Natural killer cell (primary cell): ENCODE measurements at places on chromosomes 7 and 10.

GRCh38 chr7:5333121-5334045 lies 50.6 kb downstream of the SLC29A4 start:
- no peak for DNase-seq

- DNase-seq, result no peak
Observed at GRCh38 chr7:37311355-37311754, 137.3 kb downstream of the ELMO1 start.

- no peak for DNase-seq
Observed at GRCh38 chr7:120554960-120555571, 282.1 kb downstream of the KCND2 start.

- no peak for DNase-seq
Observed at GRCh38 chr7:28939367-28939766, 18.8 kb downstream of the TRIL start.

DNA sequence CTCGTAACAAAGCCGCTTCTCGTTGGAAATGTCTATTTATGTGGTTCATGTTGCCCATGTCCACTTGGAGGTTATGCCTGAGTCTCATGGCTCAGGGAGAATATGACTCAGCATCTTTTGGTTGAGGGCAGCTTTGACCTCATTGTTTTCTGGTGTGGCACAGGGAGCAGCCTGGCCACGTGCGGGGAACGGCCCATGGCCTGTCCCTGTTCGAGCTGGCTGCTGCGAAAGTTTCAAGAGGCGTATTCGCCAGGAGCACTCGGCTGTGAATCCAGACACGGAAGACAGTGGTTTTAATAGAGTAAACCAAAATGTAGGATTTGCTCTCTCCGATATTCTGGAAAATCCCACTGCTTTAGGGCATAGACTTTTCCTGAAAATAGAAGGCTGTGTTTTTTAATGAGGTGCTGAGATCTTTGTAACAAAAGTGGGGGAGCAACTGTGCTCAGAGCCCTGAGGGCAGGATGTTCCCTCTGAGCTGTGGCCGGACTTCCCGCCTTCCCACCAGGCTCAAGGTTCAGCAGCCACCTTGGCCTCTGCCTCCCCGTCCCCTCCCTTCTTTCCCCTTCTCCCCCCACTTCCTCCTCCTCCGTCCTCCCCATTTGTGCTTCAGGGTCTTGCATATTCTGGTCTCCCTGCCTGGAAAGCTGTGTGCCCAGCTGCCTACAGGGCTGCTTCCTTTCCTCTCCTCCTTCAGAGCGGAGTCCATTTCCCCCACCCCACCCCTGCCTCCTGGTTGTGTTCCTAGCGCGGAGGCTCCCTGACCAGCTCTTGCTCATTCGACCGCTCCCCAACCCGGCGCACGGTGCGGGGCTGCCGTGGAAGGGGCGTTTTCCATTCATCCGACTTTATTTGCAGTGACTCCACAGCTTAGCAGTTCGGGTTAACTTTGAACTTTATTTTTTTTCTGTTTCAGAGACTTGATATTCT lies 642.0 kb downstream of the SDK1 start:
- no peak for DNase-seq

- no peak for DNase-seq
Observed at GRCh38 chr10:90872648-90873020, 860 bp downstream of the RPP30 start.

GRCh38 chr7:148204639-148205304 lies 385.8 kb upstream of the C7orf33 start:
- DNase-seq, result no peak

DNA sequence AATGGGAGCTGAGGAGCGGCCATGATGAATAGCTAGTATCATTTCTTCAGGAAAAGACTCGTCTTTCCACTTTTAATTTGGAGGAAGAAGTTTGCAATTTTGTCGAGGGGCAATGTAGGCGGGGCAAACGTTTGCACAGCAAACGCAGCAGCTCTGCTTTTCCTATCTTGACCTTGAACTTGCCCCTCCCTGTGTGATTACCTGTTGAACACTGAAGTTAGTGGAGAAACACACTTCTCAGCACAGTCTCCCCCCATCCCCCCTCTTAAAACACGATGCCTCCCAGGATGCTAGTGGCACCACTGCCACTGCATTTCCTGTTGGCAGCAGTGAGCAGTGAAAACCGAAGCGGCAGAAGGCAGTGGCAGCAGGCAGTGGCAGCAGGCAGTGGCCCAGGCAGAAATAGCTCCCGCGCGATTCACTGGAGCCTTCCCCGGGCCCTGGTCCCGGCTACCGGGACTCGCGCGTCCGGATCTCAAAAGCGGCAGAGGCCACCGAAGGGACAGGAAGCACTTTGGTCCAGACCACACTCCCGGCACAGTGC lies at the start of gene EPDR1:
Gene EPDR1, plus strand, starts transcription at position 336 of the 544 bp plus-strand sequence. CDS start 300 bp downstream, outside the sequence.
- peak; percentile 57 for DNase-seq

GRCh38 chr7:151539088-151539671 lies 19.5 kb upstream of the RHEB start:
- DNase-seq, result no peak

- DNase-seq, result peak; percentile 21
Observed at GRCh38 chr7:6446838-6447580, 745 bp downstream of the DAGLB start.

GRCh38 chr10:113762083-113762482 lies 10.6 kb downstream of the PLEKHS1 start:
- DNase-seq, result no peak

DNA sequence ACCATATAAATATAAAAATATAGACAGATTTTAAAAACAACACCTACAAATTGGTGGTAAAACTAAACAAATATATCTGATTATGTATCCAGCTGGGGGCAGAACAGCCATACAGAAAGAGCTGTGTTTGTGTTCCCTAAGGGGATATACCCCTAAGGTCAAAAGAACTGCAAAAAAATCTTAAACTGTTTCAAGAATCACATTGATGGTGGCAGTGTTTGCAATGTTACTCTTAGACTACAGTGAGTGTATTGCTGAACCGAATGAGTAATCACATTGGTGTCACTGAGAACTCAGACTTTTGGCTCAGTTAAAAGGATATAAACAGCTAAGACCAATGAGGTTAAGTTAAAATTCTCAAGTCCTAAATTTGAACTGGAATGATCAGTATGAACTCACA lies 27.1 kb upstream of the PTPRN2 start:
- no peak for DNase-seq

- DNase-seq, result no peak
Observed at GRCh38 chr10:127524229-127524628, 24.9 kb upstream of the NPS start.

- DNase-seq, result no peak
Observed at GRCh38 chr10:71492872-71493271, 96.2 kb downstream of the CDH23 start.

DNA sequence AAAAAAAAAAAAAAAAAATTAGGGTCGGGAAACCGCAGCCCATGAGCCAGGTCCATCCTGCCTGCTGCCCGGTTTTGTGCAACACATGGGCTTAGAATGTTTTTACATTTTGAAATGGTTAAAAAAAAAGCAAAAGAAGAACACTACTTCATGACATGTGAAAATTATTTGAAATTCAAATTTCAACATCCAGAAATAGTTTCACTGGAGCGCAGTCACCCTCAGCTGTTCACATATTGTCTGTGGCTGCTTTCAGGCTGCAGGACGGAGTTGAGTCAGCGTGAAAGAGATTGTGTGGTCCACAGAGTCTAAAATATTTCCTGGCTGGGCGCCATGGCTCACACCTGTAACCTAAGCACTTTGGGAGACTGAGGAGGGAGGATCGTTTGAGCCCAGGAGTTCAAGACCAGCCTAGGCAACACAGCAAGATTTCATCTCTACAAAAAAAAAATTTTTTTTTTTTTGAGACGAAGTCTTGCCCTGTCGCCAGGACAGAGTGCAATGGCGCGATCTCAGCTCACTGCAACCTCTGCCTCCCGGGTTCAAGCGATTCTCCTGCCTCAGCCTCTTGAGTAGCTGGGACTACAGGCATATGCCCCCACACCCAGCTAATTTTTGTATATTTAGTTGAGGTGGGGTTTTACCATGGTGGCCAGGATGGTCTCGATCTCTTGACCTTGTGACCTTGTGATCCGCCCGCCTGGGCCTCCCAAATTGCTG lies 63.9 kb upstream of the ECHDC3 start:
- DNase-seq, result no peak

DNA sequence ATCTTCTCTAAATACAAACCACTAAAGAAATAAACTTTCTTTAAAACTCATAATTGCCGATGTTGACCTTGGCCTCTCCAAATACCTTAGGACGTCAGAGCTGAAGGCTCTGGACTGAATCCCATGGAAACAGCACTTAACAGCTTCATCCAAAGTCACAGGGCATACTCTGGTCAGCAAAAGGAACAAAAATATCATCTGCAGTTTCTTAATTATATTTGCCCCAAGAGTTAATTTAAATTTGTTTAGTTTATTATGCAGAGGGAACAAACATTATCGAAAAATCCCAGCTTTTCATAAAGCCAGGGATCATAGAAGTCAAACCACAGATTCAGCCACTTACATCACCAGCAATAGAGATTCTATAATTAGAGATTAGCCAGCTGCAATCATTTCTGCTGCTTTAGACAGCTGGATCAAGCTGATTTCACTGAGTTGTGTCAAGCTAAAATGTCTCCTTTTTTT lies 20.5 kb upstream of the FAM13C start:
- DNase-seq, result no peak

DNA sequence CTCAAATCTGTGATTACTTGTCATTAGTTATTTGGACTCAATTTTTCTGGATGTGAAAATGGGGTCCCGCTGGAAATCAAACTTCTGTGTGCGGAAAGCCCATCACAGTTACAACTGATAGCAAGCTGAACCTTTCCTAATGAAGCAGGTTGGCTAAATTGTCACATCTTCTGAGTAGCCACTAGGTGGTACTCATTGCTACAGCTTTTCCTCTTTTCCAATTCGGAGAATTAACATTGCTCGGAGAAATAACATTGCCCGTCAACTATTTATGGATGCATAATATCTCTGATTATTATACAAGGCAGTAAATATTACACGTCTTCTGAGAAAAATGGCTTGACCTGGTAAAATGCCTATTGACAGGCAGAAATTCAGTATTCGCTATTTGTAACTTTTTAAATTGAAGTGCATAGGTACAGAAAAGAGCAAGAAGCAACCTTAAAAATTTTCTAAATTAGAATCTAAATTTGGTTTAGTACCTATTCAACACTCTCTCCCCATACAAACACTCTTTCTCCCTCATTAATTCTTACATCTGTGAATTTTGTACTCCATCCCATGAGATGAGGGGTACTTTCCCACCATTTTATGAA lies 17.3 kb upstream of the BLOC1S2 start:
- DNase-seq, result peak; percentile 22

DNA sequence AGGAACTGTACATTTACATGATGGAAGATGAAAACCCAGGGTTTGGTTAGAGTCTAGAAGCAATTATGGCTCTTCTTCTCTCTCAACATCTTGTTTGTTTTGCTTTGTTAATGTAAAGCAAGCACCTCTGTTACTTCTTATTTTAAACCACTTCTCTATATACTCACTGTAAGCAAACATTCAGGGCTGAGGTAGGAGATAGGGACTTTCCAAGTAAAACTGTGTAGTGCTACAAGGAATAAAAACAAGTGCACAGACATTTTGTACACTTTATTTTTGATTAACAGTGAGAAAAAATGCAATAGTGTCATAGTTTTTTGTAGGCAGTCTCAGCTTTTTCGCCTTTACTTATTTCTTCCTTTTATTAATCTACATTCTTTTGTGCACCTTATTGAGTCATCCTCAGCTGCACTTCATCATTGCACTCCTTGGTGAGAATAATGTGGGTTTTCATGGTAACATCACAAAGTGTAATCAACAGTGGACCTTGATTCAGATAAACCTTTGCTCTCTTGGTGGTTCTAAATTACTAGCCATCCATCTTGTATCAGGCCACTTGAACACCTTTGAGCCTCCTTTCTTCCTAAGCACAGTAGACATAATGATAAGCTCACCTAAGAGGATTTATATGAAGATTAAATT lies 52.9 kb downstream of the ELMO1 start:
- DNase-seq, result peak; percentile 17

DNA sequence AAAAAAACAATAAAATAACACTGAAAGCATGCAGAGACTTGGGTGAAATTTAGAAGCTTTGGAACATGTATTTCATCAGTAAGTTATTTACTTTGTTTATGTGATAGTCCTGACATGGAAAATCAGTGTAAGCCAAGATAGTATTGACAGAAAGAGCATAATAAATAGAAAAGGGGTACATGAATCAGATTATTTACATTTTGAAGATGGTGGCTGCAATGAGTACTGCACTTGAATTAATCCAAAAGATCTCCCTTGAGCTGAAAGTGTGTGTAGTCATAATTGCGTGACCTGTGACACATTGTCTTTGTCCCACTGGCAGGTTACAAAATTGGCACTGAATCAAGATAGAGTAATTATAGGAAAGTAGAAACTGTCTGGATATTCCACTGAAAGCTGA lies 562.9 kb downstream of the GFRA1 start:
- DNase-seq, result no peak

GRCh38 chr10:33381451-33382215 lies 47.2 kb upstream of the NRP1 start:
- no peak for DNase-seq

DNA sequence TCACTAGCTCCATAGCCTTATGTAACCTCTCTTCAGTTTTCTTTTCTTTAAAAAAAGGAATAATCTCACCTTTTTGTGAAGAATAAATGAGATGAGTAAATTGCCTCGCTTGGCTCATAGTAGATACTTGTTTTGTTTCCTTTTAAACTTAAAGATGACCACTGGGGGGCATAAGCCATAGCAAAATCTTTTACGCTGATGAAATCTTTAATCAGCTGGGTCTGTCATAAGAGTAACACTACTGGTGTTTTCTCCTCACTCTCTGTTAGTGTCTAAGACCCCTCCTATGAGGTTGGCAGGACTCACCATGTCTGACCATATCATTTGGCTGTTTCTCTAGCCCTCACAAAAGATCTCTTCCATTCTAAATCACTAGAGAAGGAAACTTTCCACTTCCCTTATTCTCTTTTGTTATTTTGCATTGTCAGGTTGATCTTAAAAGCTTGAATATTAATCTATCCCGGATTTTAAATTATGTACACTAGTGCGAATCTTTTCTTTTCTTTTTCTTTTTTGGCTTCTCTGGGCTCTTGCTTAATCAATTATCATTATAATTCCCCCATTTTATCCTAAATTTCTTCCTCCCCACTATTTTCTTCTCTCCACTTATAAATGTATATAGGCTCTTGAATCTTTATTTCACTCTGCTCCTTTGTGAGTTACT lies 12.5 kb downstream of the STAG3 start:
- DNase-seq, result no peak

DNA sequence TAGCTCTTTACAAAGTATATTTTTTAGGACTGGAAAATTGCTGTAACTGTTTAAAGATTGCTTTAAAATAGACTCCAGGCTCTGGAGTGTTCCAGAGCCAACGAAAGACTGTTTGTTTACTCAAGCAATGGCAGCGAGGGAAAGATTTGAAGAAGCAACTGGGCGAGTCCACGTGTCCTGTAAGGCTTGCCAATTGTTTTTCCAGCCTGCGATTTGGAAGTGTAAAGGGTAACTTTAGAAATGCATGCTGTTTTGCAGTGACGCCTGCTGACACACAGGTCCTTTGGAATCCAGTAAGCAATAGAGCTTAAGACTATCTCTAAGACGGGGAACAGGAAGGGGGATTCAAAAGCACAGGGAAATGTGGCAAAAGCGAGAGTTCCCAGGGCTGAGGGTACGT lies 55.8 kb downstream of the TACC2 start:
- no peak for DNase-seq
